Hypothalamus (tissue), 51 donors: ENCODE measurements at places on chromosomes 3 and 15.

DNA sequence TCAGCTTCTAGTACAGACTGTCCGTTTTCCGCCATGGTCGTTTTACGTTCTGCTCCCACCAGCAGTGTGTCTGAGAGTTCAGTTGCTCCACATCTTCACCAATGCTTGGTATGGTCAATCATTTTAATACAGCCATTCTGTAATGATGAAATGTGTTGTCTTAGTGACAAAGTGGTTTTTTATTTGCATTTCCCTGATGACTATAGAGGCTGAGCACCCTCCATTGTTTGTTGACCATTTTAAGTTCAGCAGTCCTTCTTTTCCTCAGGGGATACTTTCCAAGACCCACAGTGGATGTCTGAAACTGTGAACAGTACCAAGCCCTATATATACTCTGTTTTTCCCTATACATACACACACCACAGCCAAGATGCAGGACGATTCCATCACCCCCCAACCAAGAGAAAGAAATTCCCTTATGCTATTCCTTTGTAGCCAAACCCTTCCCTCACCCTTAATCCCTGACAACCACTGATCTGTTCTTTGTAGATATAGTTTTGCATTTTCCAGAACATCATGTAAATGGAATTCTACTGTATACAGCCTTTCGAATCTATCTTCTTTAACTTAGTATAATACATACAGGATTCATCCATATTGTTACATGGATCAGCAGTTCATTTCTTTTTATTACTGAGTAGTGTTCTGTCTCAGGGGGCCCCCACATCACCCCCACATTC, 55.9 kb downstream of the C3orf20 start:
- DNase-seq: no peak

DNA sequence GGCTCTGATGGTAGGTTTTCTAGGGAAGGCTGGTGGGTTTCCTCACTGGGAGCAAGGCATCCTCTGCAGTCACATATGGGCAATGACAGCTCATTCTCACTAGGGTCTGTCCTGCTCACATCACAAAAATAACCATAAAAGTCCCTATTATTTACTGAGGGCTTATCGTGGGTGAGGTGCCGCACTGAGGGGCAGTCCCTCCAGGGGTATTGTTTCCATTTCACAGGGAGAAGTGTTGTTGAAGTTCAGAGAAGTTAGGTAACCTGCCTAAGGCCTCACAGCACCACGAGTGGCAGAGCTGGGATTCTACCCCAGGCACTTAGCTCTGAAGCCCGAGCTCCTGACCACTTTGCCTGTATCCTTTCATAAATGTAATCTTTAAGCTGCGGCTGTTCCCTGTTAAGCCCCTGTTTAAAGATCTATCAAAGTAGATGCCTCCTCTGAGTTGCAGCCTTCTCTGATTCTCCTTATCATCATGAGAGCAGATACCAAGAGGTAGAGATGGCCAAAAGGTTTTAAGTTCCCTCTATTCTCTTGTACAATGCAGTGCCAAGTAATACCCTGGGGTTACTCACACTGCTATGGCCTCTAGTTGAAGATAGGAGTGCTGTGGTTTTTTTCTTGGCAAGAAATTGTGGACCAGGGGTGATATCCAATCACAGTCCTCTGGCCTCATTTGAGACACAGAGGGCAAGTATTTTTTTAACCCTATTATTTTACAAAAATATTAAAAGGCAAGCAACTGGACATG, 107.0 kb downstream of the RPLP1 start:
- DNase-seq: no peak

GRCh38 chr15:48674876-48675275, 29.4 kb upstream of the FBN1 start:
- DNase-seq: no peak

- DNase-seq: no peak
Measured at GRCh38 chr3:32593903-32594525, 23.4 kb upstream of the DYNC1LI1 start.

- no peak for DNase-seq
Measured at GRCh38 chr3:188796122-188796631, 375.6 kb upstream of the TPRG1 start.

DNA sequence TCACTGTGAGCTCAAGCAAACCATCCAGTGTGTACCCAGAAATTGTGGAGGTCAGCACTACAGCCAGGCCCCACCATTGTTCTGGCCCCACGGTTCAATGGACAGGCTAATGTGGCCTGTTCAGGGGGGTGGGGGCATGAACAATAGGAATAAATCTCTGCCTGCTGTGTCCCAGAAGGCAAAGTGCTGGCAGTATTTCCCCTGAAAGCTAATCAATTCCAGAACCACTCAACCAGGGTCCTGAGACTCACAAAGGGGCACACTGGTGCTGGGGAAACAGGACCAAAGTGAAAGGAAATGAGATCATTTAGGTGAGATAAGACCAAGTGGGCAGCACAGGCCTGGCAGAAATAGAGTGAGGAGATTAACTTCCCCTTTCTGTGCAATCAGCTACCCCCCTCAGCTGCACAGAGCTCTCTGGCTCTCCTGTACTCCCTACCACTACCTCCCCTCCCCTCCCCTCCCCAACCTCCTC, 11.5 kb downstream of the CRYGS start:
- DNase-seq: no peak

DNA sequence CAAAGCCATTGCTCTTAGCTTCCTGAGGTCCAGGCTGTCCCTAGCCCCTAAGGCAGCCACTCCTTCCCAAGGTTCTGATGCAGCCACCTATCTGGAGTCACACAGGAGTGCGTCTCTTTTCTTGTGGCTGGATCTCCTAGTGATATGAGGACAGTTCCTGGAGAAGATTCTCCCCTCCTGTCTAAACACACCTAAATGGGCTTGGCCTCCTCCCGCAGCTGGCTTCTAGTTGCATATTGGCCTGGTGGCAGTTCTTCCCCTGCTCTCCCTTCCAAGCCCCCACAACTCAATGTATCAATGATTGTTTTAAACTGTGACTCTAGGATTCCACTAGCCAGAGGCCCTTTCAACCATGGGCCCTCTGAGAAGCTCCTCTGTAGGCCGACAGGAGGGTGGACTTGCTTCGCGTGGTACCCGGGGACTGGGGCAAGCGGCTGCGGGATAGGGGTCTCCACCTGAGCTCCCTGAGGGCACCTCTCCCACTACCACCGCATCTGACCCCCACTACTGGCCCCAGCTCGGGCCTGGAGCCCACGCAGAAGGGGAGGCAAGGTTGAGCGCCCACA, 1.4 kb downstream of the ITGA11 start:
- DNase-seq: no peak

DNA sequence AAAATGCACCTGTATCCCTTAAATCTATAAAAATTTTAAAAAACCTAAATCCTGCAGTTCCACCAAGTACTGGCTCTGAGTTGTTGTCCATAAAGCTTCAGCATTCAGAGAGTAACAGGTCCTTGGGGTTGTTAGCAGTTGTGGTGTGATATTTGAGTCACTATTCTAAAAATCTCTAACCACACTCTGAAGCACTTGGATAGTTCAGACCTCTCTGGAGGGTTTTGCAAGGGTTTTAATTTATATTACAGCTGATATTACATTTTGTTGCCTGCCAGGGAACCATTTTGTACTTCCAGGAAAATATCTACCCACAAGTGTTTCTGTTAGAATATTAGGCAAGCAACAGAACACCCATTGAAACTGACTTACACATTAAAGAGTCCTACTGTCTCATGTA, 255.6 kb downstream of the TBL1XR1 start:
- DNase-seq: no peak
